Fibroblast of skin of right biceps (primary cell): ENCODE measurements at places on chromosomes 16 and 17.
A peak's percentile ranks its signal among the peaks of the same experiment; 100 is the strongest.

GRCh38 chr16:18933501-18933900 lies 7.3 kb upstream of the SMG1 start:
- no peak for DNase-seq

GRCh38 chr16:69386596-69386995 lies 789 bp upstream of the TERF2 start:
- peak; percentile 82 for DNase-seq

DNA sequence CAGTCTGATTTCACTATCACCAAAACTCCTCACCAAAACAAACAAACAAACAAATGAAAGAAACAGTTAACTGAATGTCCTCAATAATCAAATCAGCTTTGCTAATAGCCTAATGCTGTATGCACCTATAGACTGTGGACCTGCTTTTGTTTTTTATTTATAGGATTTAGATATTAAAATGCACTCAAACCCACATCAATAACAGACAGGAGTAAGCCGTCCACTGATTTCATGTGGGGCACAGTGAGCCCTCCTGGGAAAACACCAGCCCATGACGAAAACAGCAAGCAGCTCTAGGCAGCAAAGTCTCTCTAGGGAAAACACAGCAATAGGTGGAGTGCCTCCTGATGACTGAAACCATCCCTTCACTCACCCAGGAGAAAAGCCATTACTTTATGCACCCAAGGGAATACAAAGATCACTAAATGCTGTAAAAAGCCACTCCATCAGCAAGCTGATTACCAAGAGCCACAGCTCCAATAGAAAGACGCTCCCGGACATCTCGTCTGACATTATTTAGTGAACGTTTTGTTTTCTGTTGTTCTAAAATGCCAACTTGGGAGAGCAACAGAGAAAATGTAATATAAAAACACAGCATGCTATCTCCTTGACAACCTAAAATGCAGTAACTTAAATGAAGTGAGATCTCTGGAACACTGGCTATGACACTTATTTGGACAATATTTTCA lies 47.8 kb downstream of the ANKFY1 start:
- DNase-seq: no peak

GRCh38 chr17:76091526-76092286 lies 11.9 kb downstream of the EXOC7 start:
- no peak for DNase-seq

- no peak for DNase-seq
Observed at GRCh38 chr17:63445571-63445953, 544 bp downstream of the CYB561 start.

DNA sequence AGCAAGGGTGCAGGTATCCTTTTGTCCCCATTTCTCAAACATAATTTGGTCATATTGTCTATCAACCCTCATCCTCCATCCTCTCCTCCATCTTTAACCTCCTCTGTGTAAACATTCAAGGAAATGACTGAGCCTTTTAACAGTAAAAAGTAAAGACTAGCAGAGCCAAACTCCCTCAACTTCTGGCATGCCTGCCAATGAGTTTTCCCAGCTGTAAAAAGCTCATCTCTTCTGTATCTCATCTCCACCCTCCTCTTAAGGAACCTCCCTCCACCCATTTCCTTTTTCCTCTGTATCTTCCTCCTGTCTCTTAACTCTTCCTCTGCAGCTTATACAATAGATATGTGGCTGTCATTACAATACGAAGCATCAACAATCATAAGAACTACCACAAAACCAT lies 76.9 kb upstream of the PSMD7 start:
- no peak for DNase-seq

GRCh38 chr17:61574542-61575351 lies 16.3 kb downstream of the NACA2 start:
- DNase-seq: peak; percentile 36

DNA sequence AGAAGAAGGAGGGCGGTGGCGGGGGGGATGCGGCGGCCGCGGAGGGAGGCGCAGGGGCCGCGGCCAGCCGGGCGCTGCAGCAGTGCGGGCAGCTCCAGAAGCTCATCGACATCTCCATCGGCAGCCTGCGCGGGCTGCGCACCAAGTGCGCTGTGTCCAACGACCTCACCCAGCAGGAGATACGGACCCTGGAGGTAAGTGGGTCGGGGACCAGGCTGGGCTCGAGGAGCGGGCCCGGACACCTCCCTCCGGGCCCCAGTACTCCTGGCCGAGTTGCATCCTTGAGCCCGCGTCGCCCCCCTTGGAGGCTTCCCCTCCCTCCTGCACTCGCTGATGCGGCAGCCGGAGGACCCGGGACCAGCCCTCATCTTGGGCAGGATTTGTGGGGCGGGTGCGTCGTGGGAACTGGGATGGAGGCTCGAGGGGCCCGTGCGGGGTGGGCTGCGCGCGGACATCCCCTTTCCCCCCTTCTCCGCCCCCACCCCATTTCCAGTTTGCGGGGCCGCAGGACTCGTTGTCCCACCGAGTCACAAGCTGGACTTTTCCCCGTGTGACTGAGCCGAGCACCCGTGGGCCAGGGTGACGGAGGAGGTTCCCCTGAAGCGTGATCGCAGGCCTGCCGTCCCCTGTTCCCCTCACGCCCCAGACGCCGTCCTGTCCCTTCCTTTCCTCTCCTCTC lies 572 bp downstream of the KSR1 start:
- DNase-seq: no peak

- DNase-seq: peak; percentile 81
Observed at GRCh38 chr16:70553645-70554044, 30.0 kb downstream of the SF3B3 start.

GRCh38 chr17:64001763-64002529 lies 3.8 kb downstream of the PRR29 start:
- no peak for DNase-seq

GRCh38 chr17:29069526-29070041 lies 26.6 kb downstream of the PIPOX start:
- peak; percentile 21 for DNase-seq
